AG09319 (cell line): ENCODE measurements at places on chromosomes 2 and 18.

DNA sequence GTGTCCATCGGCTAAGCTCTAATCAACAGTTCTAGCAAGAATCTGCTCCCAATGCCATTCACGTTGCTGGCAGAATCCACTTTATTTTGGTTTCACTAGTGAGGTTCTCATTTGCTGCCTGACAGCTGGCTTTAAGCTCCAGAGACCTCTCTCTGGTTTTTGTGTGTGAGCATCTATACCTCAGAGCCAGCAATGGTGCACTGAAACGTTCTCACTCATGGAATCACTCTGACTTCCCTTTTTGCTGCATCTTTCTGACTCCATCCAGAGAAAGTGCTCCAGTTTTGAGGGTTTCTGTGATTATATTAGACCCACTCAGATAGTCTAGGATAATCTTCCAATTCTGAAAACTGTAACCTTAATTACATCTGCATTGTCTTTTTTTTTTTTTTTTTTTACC lies 596.6 kb downstream of the RNF144A start:
- no peak for DNase-seq

GRCh38 chr2:42944779-42945415 lies 152.5 kb upstream of the HAAO start:
- DNase-seq, result no peak

DNA sequence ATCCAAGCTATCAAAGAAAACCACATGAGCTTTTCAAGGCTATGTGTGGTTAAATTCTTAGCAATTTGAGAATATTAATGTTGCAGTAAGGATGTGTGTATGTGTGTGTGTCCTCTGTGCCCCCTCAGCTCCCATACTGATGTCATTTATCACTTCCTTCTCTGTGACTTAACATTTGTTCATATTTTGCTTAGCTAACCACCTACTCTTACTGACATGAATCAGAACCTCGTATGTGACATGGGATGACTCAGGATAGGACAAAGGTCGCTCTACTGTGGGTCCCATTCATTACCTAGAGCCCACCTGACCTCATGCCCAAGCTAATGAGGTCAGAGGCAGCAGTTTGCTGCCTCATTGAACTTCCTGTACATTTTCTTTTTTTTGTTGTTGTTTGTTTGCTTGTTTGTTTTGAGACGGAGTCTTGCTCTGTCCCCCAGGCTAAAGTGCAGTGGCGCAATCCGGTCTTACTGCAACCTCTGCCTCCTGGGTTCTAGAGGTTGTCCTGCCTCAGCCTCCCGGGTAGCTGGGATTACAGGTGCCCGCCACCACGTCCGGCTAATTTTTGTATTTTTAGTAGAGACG lies 36.3 kb downstream of the MOGAT1 start:
- DNase-seq, result no peak

DNA sequence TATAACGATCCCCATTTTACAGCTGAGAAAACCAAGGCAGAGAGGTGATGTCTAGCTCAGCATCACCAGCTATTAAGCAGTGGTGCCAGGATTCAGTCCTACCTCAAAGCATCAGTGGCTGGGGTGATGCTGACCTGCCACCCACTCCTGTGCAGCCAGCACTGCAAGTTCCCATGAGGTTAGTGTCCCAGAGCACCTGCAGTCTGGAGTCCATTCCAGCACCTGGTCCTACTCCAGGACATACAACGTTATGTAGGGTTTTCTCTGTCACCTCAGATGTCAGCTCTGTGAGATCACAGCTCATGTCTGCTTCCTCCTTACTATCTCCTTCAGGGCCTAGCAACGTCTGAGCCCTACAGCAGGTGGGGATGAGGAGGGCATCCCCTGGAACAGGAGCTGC lies 328.0 kb upstream of the HS6ST1 start:
- no peak for DNase-seq

DNA sequence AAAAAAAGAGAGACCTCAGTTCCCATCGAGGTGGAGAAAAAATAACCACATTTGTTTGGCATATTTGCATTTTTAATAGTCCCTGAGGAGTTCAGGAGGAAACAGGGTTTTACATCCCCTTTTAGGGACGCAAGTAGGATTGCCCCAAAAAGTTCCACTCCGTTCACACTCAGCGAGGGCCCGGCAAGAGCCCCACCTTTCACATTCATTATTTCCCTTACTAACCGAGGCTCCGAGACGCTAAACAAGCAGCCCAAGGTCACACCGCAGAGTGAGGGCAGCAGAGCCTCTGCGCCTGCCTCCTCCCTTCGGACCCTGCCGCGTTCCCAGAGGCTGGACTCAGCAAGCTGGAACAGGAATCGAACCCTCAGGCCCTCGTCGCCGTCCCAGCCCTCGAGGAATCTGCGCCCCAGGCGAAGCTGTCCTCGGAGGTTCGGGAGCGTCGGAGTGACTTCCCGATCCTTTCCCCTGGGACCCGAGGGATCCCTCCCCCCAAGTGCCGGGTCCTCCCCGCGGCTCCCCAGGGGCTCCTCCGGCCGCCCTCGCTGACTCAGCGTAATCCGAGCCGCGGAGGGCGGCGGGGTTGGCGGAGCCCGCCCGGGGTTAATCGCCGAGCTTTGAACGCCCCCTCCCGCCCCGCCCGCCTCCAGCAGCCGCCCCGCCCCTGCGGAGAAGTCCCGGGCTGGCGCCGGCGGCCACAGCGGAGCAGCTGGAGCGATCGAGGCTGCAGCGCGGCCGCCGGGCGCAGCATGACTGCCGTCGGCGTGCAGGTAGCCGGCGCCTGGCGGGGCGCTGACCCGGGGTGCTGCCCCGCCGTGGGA lies at the start of gene TMEM37:
TMEM37 (plus strand) TSS at position 700 of the 821 bp plus-strand sequence; CDS start at position 750, 50 bp downstream.
- peak; percentile 8 for DNase-seq

DNA sequence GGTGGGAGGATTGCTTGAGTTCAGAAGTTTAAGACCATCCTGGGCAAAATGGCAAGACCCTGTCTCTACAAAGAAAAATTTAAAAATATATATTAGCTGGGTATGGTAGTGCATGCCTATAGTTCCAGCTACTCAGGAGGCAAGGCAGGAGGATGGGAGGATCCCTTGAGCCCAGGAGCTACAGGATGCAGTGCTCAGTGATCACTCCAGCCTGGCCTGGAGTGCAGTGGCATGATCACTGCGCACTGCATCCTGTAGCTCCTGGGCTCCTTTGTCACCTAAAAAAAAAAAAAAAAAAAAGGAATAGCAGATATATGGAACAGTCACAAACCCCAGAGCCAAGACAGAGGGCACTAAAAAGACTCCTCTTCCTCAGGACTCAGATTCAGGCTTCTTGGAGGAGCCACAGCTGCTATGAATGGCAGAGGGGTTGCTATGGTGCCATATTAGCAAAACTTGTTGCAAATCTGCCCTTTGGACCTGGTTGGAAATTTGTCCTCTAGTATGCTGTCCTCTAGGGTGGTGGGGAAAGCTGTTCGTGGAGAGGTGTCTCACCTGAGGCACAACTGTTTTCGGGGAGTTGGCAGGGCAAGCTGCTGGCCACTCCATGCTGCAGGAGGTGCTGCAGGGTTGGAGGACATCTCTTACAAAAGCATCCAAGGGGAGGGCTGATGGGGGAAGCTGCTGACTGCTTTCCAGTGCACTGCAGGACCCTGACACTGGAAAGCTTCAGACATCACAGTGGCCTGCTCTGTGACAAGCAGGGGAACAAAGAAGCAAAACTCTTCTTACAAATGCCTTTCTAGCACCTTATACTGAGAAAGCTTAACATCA lies 22.7 kb downstream of the CYP20A1 start:
- DNase-seq, result no peak

DNA sequence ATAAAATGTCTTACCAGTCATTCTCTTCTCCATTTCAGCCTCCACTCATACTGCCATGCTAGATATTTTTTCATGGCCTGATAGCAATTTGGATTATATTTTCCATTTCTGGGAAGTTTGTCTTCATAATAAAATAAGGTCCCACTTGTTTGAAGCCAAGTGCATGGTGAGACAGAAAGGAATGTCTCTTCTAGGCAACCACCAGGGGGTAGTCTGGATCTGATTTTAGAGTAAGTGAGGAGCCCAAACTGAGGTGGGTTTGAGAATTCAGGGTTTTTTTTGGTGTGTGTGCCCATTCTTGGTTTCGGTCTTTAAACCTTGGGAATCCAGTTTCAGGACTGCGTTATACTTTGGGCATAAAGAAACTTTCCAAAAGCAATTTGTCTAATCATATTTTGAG lies 315.5 kb downstream of the RPRM start:
- DNase-seq, result no peak

DNA sequence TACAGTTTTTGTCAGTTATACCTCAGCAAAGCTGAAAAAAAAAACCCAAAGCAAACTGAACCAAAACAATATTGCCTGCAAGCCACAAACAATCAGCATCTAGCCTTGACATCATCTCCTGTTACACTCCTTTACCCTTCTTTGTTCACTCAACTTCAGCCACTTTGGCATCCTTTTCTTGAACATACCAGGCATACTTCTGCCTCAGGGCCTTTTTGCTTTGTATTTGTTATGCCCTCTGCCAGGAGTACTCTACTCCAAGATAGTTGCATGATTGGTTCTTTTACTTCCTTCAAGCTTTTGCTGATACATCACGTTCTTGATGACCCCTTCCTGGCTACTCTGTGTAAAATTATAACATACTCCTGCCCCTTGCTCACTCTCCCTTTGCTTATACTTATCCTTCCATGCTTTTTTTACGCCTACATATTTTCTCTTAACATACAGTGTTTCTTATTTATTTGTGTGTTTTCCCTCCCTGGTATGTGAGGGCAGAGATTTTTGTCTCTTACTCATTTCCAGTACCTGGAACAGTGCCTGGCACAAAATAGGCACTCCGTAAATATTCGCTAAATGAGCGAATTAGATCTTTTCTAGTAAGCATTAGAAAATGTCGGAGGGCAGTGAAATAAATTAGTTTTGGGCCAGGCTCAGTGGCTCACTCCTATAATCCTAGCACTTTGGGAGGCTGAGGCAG lies 12.7 kb downstream of the ABI2 start:
- peak; percentile 61 for DNase-seq
